ENCODE measurements at places on chromosomes 7 and 10.

DNA sequence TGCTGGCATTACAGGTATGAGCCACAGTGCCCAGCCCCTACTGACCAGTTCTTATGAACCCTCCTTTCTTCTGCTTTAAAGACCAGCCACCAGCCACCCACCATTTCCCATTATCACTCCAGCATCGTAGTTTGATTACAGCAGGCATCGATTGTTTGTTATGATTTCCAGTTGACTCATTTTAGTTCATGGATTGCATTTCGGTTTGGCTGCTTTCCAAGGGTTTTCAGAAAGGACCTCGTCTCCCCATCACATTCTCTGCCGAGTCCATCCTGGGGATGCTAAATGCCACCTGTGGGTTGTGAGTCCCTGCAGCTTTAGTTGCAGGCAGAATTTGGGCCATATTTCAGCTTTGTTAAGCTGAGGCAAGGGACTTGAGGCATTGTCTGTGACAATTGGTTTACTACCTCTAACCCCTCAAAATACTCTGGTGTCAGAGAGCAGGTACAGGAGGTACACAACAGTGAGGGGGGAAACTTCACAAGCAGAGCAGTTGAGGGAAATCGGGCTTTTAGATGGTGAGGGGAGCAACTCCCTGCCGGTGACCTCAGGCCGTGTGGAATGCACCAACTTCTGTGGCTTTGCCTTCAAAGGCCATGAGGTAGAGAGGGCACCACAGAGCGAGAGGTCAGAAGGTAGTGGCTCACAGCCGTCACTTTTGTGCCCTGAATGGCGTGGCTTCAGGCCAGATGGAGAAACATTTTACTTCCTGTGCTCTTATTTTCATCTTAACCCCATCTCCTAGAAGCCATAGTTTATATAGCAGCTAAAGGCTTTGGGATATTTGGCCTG is 203.8 kb downstream of the CCDC3 start:
- no peak for DNase-seq

GRCh38 chr7:92876836-92877235 is 40.5 kb upstream of the CDK6 start:
- DNase-seq = no peak

DNA sequence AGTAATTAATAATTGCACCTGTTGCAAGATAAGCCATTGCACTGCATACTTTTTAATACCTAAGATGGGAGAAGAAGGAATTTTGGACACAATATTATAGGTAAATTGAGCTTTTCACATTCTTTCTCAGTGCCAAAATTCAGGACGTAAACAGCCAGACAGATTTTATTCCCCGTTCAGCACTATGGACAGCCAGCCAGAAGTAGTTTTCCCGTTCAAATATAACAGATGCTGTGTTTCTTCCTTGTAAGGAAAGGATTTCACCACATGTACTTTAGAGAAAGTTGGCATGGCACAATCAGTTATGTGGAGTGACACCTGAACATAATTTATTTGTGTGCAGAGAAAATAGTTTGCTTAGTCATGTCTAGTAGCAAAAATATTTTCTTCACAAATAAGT is 34.8 kb downstream of the SEMA3E start:
- no peak for DNase-seq

DNA sequence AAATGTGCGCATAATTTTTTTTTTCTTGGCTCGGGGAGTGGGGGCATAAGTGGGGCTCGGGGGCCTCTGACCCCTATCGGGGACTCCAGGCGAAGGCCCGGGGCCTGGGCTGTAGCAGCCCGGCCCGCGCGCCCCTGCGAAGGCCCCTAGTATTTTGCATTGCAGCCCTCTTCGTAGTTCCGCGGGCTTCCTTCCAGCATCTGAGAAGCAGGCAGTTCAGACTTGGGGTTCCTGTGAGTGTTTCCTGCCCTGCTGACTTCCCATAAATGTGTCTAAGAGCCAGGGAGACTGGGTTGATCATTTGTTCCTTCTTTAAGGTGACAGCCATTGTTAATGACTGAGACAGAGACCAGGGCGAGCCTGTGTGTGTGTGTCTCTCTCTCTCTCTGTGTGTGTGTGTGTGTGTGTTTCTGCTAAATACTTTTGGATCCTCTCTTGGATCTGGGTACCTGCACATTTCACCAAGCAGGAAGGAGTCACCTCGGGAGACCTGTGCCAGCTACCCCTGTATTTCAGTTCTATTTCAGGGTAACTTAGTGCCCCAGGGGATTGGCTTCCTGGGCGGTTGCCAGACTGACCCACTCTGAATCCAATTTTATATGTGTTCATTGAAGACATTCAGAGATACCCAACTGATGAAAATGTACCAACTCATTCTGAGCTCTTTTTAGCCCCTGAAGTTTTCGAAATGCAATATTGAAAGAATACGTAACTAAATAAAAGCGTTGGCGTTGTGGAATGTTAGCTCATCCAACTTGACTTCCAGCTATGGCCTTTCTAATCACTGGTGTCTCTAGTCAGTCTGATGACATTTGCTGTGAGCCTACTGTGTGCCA is 805 bp downstream of the MSRB2 start:
- DNase-seq = peak; percentile 22

- DNase-seq = no peak
These were observed 244.0 kb upstream of the CXCL12 start for GRCh38 chr10:44628921-44629320.

GRCh38 chr7:93390660-93391059 is 158.5 kb downstream of the VPS50 start:
- no peak for DNase-seq

DNA sequence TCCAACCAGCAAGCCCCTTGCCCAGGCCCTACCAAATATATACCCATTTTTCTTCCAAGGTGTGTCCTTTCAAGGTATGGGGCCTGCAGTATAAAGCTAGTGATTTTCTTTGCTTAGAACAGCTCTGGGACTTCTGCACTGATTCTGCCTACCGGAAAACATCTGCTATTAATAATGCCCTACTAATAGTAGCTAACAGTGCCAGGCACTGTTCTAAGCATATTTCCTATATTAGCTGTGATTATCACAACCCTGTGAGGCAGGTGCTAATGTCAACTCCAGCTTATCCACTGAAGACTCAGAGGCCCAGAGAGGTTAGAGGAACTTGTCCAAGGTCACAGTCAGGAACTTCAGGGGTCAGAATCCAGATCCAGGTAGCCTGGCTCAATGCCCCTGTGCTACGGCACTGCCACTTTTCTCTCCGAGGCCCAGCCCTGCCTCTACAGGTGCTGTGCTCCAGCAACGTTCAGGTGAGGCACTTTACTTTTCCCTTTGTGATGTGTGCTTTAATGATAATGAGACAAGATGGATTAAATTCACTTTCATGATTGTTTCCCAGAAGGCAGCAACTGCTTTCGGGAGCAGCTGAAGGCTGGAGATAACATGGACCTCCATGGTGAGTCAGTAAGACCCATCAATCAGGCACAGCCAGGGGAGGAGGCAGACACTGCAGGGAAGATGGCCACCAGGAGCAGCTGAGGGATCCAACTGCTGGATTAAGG is 26.7 kb downstream of the TAS2R41 start:
- DNase-seq = no peak

GRCh38 chr7:157848508-157849340 is 511.9 kb downstream of the DNAJB6 start:
- no peak for DNase-seq

DNA sequence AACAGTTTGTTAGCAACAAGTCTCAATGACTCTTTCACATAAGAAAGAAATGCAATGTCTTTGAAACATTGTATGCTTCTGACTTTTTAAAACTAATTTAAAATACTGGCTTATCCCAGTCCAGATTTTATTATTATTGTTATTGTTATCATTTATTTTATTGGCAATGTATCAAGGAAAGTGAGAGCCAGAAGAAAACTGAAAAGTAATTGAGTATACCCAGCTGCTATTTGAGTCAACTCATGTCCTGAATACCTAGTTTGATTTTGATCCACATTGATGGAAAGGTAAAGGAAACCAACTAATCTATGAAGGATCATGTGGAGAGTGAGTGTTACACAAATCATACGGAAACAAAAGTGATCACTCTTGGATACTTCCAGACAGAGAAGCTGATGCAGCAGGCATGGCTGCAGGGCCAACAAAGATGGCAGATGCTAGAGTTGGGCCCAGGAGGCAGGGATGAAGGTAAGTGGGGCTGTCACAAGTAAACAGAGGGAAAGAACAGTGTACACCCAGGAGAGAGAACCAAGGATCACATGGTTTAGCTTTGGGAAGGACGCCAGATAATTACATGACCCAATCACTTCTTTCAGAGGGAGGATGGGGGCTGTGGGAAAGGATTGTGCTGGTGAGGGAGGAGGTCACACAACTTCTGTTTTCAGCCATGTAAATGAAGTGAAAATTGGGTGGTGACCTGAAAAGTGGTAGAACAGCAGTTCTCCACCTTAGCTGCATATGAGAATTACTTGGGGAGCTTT is 179.2 kb upstream of the NAMPT start:
- DNase-seq = no peak

GRCh38 chr7:134712196-134712595 is 65.5 kb downstream of the BPGM start:
- DNase-seq = no peak

GRCh38 chr7:43880596-43880995 is 11.3 kb upstream of the MRPS24 start:
- DNase-seq = no peak

DNA sequence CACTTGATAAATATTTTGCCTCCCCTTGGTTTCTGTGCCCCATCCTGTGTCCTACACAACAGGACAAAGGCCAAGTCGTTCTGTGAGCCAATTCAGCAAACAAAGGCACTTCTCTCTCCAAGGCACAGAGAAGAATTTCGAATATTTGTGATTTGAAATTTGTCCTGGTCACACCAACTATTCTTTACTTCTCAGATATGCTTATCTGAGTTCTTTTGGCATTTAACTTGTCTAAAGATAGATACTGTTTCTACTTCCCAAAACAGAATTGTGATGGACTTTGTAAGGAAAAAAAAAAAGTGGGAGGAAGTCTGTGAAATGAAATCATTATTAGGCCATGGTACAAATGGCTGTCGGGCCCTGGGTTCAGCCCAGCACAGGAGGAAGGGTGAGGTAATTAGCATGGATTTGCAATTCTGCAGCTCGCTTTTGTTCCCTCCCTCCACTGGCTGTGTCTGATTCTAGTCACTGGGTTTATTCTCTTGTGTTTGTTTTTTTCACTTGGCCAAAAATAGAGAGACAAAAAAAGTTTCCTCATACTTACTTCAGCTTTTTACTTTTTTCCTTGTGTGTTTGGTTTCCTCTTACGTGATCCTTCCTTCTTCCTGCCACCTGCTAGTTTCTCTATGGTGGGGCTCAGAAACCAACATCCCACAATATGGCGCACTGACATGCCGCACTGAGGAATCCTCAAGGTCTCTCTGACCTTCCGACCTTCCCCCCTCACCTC is 108.2 kb upstream of the MKLN1 start:
- no peak for DNase-seq

GRCh38 chr7:52270301-52270700 is 765.1 kb upstream of the POM121L12 start:
- no peak for DNase-seq

GRCh38 chr7:90850066-90850465 is 253.9 kb downstream of the CDK14 start:
- no peak for DNase-seq

- no peak for DNase-seq
These were observed 15.5 kb upstream of the DNAJC12 start for GRCh38 chr10:67853512-67853911.

GRCh38 chr10:8297959-8298358 is 243.5 kb downstream of the GATA3 start:
- DNase-seq = no peak

DNA sequence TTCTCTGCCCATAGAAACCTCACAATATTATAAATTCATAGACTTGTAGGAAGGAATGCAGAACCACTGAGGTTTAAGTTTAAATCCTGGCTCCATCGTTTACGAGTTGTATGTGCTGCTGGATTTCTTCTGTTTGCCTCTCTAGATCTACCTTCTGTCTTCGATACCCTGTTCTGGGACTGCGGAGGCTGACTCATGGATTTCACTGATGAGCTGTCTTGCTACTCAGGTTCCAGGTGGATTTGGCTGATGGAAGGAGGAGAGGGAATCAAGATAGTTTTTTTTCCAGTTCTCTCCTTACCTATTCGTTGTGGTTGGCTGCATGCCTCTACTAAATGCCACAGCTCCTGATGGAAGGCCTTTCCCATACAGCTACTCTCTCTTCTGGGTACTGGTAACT is 375.8 kb downstream of the REEP3 start:
- no peak for DNase-seq

DNA sequence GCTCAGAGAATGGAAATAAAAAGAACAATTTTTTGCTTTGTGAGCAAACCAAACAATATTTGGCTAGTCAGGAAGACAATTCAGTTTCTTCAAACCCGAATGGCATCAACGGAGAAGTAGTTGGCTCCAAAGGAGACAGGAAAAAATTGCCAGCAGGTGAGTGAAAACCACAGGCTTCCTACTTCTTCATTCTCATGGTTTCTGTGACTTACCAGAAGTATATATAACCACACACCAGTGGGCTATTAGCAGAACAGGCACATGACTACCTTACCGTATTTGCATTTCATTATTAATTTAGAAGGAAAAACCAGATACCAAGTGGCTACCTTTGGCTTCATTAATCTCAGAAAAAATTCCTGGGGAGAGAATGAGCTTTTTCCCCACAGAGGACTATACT is 8.8 kb downstream of the TDRD1 start:
- DNase-seq = no peak

GRCh38 chr10:78802431-78802830 is 266.3 kb upstream of the ZMIZ1 start:
- DNase-seq = no peak

DNA sequence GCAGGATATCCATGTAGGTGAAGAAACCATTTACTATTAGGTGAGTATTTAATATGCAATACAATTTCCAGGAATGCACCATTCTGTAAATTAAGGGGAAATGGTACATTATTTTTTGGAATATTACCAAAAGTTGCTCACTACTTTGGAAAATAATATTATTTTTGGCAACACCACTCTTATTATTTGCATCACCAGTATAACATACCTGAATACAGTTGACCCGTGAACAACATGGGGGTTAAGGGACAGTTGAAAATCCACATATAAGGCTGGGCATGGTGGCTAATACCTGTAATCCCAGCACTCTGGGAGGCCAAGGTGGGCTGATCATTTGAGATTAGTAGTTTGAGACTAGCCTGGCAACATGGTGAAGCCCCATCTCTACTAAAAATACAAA is 21.2 kb upstream of the FHIP2A start:
- no peak for DNase-seq

DNA sequence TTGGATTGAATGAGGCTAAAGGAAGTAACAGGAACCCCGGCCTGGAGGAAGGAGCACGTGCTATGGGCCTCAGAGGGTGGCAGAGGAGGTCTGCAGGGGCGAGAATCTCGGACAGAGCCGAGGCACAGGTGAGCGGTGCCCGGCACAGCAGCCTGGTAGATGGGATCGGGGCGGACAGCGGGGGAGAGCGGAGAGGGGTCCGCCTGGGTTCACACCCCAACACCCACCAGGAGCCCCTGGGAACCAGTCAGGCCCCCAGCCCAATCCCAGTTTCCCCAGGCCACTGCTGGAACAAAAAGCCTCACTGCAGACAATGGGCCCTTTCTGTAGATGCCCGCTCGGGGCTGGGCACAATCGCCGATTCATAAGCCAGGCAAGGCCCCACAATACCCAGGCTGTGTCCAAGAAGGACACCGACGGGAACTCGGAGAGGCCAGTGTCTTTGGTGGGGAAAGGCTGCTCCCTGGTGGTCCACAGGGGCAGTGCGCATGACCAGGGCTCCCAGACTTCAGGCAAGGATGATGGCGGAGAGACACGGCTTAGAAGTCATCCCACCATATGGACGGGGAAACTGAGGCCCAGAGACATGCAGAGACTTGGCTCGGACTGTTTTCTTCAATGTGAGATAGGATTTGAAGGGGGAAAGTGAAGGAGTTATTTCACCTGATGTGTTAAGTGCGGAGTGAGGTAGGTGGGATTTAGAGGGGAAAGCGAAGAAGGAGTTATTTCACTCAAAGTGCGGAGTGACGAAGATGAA is 106.9 kb upstream of the GPR26 start:
- peak; percentile 73 for DNase-seq

Data from SK-N-DZ (cell line).